ENCODE measurements at places on chromosomes 3 and 15.

DNA sequence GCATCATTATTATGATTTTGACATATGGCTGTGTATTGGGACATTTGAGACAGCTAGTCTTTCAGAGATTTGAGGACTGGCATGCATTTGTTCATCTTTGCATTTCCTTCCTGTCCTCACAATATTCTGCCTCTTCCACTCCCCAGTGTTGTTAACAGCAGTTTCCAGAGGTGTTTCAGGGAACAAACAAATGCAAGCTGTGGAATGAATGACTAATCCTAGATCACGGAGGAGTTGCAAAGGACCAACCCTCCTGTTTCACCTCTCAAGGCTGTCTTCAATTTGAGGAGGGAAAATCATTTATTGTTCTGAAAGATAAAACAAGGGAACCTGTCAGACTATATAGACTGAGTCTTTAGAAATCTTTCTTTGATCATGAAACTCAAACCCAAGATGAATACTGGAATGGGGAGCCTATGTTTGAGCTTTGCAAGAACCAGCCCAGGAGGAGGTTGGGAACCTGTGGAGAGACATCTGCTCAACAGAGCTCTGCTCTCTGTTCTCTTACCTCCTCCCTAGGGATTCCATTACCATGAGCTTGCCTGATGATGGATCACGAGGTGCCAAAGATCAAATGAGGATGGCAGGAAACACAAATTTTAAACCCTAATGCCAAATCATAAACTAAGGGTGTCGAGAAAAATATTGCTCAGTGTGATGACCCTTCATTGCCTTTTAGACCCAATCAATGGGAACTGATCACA, 68.5 kb downstream of the SLC7A14 start:
- no peak for DNase-seq

DNA sequence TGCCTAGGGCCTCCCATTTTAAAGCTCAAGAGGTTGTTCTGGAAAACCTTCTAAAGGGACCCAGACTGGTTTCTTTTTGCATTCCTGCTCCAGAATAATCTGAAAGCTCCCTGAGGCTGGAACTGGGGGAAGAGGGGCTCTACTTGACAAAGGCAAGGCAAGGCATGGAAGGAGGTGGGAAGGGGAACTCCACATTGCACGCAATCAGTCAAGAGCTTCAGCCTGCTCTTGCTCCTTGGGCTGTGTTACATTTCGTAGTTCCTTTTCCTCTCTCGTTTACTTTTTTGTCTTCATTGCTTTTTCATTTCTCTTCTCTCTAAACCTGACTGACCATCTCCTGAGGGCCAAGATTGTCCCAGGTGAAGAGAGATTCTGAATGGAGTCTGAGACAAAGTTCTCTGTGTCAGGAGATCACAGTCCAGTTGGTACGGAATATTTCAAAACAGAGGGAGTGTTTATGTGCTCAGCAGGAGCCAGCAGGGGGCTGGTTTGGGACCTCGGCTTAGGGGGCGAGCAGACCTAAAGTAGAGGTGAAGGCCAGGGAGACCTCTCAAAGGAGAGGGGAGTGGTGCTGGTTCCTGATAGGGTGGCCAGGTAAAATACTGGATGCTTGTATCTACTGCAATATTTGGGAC, 6.0 kb upstream of the KCTD6 start:
- no peak for DNase-seq

DNA sequence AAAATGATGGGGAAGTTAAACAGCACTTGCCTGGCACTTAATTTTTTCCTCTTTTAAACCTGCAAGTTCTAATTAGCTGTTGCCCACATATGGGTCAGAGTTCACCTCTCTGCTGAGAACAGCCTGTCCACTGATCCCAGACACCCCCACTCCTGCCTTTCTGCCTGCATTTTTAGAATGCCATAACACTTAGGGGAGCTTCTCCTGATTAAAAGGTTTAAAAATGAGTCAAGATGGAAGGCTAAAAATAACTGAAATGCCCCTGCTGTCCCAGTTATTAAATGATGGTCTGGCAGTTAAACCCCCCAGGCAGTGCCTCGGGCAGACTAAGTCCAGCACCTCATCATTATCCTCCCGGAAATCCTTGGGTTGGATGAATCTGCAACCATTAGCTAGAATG, 913.6 kb upstream of the ARPP21 start:
- no peak for DNase-seq

GRCh38 chr3:177197727-177198460, 612 bp upstream of the TBL1XR1 start:
- no peak for DNase-seq

DNA sequence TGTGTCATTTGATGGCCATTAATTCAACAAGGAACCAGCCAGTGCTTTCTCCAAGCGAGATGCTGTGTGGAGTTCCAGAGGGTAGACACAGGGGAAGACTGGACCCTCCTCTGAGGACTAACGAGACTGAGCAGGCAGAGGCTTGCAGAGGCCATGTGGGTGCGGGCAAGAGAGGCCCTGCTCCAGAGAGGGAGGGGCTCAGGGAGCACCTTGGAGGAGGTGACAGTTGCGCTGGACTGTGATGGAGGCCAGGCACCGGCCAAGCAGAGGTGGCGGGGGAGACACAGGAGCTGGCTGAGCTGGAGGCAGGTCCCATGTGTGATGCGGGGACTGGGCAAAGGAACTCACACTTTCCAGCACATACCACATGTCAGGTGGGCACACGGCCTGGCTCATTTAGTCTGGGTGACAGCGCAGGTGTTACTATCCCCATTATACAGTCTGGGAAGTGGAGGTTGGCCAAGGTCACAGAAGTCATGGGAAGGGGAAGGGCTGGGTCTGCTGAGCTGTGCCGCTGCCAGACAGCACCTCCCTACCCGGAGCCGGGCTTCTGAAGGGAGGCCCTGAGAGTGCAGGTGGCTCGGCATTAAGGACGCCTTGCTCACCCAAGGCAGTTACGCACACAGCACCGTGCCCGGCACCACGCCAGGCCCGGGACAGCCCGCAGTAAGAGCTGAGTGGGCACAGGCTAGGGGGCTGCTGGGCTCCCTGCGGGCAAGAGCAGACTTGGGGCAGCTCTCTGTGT, 3.7 kb downstream of the MELTF start:
- DNase-seq: no peak
